Foreskin fibroblast (primary cell): ENCODE measurements at places on chromosomes 7 and 10.
A peak's percentile ranks its signal among the peaks of the same experiment; 100 is the strongest.

DNA sequence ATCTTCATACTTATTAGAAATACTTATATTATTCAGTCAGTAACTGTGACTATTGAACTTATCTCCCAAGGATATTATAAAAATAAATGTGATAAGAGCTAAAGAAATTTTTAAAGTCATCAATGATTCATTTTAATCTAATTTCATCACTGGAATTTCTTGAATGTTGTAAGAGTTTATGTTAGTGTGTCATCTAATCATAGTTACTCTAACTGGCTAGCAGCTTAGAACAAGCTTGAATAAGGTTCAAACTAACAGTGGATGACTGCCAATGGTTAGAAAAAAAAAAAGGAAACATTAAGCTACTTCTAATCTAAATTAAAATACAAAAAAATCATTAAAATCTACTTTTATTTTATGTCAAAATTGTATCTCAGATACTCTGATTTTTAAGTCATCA, 1066.3 kb downstream of the CNTNAP2 start:
- no peak for DNase-seq

- DNase-seq, result no peak
Measured at GRCh38 chr10:71627956-71628355, 91.6 kb downstream of the C10orf105 start.

GRCh38 chr10:22823109-22823508, 104.7 kb upstream of the ARMC3 start:
- peak; percentile 92 for DNase-seq

- no peak for DNase-seq
Measured at GRCh38 chr7:121276313-121276712, 52.5 kb upstream of the WNT16 start.

DNA sequence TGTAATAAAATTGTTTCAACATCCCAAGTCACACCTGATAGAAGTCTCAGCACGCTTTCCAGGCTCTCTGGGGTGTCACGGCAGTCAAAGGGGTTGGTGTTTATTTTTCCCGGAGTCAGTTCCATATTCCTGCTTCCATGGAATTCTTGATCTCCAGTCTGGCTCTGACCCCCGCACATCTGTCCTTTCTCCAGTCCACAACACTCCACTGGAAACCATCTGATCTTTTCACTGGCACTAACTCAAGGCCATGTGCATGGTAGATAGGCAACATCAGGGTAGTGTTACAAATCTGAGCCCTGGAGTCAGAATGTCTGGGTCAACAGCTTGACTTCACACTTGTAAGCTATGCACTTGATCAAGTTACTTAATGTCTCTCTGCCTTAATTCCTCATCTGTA, 176.2 kb downstream of the WDR11 start:
- DNase-seq, result no peak

DNA sequence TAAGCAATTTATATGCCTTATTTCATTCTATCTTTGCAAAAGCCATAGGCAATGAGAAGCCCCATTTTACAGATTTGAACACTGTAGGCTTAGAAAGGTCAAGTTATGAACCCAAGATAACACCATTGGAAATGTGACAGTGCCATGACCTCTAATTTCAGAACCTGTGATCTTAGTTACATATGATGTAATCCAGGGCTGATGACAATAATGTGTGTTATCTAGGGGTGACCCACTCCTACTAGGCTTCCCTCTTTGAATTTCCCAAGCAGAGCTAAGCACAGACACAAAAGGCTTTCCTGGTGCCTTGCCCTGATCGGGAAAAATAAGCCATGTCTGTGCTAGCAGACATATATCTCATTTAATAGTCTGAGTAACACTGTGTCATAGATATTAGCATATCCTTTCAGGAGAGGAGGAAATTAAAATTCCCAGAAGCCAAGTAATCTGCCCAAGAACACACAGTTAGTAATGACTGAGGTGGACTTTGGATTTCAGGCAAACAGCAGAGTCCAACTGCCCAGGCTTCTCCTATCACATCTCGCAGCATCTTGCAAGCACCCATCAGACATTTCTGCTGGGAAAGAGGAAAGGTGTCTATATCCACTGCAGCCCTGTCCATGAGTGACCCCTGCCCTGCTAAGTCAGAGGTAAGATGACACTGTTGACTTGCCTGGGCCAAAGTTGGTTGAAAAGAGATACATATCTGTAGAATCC, 2.8 kb upstream of the TECTB start:
- no peak for DNase-seq

DNA sequence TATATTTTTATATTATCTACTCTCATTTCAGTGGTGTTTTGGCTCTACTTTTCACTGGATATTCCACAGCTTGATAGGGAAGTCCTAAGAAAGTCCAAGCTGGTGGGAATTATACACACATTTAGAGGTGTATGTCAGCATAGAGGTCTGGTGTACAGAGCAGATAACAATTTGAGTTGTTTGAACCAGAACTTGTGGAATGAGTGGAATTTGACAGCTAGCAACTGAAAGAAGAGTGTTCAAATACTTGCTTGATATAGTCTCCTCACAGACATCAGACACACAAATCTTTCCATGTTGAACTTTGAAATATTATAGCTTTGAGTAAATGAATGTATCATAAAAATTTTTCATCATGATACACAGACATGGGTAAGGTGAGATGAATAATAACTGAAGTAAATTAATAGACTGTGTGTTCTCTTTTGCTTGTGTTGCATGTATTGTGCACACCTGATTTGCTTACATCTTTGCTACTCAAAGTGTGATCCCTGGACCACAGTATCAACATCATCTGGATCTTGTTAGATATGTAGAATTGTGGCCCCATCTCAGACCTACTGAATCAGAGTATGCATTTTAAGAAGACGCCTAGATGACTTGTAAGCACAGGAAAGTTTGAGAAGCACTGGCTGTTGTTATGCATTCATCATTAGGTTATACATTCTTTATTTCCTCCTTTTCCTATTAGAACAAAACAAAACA, 91.5 kb downstream of the ABCA13 start:
- no peak for DNase-seq

- peak; percentile 94 for DNase-seq
Measured at GRCh38 chr10:77160679-77161078, 476.9 kb downstream of the KCNMA1 start.

DNA sequence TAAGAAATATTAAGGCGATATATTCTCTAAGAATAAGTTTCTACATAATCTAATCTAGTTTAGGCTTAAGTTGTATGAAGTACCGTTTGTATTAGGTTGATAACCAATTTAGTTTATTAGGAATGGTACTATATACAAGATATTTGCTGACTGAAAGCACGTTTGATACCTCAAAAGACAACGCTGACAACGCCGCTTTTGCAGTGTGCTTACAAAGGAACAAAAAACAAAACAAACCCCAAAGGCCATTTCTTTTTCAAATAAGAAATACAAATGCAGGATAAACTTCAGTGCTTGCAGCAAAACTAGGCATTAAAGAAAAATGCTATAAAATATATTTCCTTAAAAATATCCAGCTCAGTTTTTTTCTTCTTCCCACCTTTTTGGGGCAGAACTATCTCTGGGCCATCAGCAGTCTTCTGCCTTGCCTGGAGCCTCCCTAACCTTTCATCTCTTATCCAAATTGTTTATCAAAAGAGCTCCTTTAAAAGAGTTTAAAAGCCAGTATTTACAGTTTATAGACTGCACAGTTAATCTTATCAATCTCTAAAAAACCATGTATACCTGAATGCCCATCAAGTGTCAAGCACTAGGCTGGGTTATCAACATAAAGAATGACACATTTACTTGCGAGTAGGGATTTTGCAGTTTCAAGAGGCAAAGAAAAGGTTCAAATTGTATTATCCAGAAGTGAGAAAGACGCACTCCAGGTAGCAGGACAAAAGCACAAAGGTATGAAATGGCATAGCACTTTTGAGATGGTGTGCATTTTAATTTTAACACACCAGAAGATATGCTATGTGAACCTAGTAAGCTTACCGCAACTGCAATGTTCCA, 4.1 kb upstream of the KMT2E start:
- no peak for DNase-seq

DNA sequence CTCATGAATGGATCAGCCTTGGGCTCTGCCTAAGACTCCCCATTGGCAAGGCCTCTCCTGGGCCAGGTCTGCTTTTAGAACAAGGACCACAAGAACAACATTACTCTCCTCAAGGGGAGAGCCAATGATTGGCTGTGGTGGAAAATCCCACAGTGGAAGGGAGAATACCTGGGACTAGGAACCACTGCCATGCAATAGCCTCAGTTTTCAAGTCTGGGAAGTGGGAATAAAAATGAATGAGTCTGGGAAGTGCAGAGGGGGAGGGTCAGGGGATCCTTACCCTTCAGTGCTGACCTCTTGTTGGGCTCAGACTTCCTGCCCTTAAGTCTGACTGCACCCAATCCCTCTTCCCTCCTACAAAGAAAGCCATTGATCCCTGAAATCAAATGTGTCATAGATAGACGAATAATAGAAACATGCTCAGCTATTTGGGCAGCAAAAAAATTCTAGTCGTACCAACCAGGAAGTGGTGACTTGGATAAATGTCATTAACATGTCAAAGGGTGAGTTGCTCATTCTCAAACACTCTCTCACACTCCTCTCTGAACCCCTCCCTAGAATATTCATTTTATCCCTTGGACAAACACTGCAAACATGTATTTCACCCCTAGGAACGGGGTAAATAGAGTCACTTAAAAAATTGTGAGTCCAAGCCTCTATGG, 123.6 kb downstream of the SH3PXD2A start:
- peak; percentile 32 for DNase-seq

DNA sequence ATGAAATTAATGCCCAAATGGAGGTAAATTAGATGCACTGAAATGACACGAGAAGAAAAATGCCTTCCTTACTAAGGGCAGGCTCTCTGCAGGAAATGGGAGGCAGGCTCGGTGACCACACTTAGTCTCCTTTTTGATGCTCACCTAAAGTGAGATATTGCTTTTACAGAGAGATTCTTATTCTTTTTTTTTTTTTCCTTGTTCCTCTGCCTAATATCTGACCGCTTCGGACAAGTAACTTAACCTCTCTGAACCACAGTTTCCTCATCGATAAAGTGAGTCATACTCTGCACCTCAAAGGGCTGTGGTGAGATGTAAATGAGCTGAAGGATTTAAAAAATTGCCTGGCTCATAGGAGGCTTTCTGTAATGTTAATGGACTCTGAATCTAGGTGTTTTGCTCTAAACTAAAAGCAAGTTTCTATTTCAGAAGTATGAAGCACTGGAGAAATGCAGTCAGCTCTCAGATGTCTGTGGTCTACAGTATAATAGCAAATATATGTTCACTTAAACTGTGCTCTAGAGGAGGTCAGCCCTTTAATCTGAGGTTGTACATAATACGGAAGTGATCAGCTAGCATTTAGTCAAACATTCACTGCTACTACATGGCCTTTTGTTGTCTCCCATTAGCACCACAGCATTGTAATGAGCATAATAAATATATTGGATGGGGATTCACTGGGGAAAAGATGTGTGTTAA, 23.2 kb downstream of the NKX2-3 start:
- DNase-seq, result no peak

DNA sequence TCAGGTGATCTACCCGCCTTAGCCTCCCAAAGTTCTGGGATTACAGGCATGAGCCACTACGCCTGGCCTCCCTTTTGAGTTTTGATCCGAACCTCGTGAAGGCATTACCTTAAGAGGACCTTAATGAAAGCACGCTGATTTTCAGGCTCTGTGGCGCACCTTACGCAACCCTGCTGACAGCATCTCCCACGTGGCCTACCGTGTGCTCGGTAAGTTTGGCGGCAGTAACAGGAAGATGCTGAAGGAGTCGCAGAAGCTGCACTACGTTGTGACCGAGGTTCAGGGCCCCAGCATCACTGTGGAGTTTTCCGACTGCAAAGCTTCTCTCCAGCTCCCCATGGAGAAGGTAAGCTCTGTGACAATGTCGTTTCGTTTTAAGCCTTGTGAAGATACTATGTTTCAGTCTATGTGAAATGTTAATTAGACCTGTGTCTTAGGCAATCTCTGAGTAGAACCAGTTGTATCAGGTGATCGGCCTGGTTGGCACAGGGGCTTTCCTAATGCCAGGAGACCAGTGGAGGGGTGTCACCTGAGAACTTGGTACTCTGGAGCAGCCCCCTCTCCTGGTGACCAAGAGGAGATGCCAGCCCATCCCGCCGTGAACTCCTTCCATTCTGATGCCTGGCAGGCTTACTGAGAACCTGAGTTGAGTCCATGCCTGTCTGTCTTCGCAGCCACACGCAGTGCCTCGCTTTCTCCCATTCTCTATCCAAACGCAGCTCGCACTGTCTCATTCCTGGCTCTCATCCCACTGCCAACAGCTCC, 43.5 kb downstream of the TRRAP start:
- DNase-seq, result no peak

- no peak for DNase-seq
Measured at GRCh38 chr7:50533866-50534265, 31.3 kb downstream of the DDC start.

DNA sequence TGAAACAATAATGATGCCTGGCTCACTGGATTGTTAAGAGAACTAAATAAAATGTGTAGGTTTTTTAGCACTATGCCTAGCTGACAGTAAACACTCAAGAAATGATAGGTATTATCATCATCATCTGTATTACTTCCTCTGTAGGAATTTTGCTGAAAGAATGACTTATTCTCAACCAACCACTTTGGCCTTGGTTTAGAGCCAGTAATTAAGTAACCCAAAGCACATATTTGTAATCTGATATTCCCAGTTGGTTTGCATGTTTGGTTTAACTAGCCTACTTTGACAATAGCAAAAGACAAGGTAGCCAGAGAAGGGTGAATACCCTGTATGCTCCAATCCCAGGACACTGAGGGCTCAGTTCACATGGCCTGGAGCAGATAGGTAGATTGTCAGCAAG, 34.4 kb downstream of the BCAP29 start:
- peak; percentile 82 for DNase-seq

DNA sequence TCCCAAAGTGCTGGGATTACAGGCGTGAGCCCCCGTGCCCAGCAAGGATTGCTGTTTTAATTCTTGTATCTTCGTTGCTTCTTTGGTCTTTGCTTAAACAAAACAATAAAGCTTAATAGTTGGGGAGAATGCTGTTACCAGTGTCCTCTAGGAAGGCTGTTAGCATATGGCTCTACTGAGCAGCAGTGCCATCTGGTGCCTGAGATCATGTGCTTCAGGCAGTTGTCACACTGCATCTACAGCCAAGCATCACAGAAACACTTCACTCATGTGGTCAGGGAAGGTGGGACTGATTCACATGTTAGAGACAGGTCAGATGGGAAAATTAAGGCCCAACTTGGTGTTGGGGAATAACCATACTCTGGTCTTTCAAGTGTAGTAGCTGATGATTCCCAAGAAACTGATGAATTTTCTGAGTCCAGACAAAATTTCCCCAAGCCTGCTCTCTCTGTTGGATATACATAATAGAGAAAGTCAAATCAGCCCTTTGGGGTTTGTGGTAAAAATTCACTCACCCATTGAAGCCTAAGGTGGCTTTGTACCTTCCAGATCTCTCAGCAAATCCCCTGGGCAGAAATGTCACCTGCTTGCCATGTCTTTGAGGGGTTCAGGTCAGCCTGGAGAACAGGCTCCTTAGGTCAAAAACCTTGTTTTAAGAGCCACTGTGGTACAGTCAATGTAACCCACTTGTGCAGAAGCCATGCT, 28.4 kb downstream of the UBE2D4 start:
- peak; percentile 69 for DNase-seq

GRCh38 chr10:97788552-97789442, 17.0 kb upstream of the SFRP5 start:
- DNase-seq, result no peak
